ENCODE measurements at places on chromosomes 16 and 17.

- DNase-seq, result peak; percentile 64
These were observed 6.9 kb downstream of the PHOSPHO1 start for GRCh38 chr17:49223517-49224197.

DNA sequence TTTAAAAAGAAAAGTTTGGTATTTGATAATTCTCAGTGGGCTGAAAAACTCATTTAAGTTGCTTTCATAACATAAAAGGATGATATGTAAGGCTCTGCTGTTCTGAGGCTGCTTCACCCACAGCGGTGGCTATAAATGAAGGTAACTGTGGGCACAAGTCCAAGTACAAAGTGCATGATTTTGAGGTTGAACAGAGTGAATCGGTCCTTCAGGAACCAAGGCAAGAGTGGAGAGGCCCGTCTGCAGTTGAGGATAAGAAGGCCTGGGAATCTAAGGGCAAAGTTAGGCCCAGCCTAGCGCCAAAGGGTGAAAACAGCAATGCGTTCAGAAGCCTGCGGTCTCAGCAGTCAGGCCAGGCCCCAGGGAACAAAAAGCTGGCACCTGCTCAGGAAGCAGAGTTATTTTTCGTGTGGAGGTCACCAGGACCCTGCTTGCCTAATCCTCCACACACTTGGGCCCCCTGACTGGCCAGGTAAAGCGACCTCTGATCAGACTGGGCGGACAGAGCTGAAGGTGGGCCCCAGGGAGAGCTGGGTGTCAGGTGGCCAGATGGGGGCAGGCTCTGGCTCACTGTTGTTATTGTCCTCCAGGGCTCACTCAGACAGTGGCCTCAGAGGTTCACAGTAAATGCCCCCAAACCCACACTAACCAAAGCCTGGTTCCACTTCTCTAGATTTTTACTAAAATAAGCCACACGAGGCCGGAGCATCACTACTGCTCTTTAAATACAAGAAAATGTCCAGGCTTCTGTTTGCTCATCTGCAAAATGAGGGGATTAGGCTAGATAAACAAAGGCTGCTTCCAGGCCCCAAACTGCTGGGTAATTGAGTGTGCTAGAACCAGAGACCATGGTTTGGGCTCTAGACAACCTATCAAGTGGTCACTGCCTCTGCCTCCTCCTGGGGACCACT is 46.5 kb downstream of the TEX2 start:
- DNase-seq, result no peak

- DNase-seq, result no peak
These were observed 94.5 kb downstream of the PCTP start for GRCh38 chr17:55845385-55845784.

DNA sequence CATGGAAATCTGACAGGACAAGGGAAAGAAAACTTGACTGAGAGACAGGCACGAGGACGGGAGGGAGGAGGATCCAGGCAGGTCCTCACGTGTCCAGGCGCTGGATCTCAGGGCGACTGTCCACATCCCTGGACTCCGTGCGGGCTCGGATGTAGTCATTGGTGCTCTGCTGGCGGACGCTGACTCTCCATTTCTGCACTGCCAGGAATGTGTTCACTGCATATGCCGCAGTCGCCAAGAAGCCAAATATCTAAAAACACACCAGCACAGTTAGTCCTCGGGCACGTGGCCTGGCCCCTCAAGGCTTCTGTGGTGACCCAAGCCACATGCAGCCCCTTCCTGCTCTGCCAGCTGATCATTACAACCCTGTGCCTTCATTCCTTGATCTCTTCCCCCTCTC is 17.5 kb downstream of the CMTM3 start:
- no peak for DNase-seq

DNA sequence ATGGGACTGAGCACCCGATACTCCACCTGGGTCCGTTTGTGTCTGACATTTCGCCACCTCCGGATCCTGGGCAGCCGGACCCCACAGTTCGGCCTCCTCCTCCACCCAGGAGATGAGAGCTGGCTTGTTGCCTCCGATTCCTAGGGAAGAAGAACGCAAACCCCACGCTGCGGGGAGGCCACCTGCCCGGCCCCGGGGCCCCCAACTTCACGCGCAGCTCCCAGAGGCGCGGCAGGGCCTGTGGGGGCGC is 542 bp downstream of the ZNF764 start:
- no peak for DNase-seq

DNA sequence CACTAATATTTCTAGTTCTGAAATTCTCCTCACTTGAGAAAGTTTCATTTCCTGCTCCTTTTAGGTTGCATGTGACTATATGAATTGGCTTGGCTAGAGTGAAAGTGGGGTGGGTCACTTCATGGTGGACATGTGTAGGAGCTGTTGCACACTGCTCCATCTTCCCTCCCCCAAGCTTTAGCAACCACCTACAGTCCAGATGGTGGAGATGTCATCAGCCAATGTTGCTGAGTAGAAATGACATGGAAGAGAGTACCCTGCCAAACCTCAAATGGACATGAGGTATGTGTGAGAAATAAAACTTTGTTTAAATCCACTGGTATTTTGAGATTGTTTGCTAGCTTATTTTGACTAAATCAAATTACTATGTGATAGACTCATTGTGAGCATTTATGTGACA is 281.5 kb downstream of the CA10 start:
- DNase-seq, result no peak

DNA sequence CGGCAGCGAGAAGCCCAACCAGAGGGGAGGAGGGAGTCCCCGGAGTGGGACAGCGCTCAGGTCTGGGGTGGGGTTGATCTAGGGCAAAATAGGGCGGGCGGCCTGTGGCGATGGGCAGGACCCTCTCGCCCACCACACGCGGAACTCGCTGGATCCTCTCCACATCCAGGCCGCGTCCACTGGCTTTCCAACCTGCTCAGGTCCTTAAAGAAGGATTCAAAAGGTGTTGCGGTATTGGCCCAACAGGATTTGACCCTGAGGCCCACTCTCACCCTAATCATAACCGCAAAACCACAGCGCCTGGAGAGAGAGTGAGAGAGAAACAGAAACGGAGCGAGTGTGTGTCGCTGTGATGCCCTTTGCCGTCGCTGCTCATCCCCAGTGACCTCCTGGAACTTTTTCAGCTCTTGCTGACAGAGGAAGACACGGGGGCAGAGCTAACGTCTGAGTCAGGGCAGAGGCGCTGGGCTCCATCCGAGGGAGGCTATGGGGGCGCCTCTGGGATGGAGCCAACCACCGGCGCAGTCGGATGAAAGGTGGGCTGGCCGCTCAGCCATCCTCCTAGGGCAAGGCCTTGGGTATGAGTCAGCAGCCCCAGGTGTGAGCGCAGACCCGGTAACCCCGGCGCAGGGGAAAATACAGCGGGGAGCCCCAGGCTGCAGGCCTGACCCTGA is 16.7 kb upstream of the OR1F1 start:
- no peak for DNase-seq

DNA sequence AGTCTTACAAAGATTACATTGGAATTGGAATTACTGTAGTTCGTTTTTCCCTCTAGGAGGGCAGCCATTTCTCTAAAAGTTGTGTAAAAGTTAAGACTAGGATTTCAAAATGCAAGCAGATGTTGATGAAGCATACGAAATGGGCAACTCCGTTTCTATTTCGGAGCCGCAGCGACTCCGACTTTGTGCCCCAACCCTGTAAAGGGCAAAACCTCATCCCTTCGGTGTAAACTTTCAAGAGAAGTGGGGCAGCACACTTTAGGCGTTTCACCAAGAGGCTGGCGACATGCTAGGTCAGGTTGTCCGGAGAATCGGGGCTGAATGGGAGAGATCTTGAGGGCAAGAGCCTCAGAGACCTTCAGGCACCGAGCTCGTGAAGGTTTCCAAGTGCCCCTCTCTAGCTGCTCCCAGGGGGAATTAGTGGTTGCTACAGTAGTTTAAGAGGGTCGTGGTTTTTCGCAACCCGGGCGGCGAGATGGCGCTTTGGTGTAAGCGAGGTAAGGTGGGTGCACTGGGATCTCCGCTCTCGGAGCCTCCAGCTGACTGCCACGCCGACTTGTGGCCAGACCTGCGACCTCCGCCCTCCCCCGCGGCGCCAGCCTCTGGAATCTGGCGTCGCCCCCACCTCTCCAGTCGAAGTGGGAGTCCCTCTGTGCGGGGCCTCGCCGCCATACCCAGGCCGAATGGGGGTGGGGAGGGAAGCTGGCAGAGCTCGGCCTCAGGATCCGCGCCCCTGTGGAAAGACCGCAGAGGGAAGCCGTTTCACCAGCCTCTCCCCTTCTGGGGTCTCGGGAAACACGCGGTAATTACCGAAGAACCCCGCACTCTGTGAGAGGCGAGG is 1.0 kb upstream of the HEXIM2 start:
- peak; percentile 70 for DNase-seq

GRCh38 chr16:53523971-53524548 is 21.1 kb upstream of the AKTIP start:
- DNase-seq, result no peak

DNA sequence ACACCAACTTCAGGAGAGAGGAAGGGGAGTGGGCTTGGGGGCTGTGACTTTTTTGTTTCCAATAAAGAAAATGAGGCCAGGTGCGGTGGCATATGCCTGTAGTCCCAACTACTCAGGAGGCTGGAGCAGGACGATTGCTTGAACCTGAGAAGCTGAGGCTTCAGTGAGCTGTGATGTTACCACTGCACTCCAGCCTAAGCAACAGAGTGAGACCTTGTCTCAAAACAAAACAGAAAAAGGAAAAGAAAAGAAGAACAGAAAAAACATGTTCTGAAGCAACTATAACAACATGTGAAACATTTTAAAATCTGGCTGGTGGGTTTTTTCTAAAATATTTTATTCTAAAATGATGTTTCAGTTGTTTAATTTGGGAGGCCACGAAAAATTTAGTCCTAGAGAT is 554.0 kb upstream of the ZFHX3 start:
- DNase-seq, result no peak

GRCh38 chr17:17351901-17352781 is 49.0 kb downstream of the NT5M start:
- DNase-seq, result no peak

DNA sequence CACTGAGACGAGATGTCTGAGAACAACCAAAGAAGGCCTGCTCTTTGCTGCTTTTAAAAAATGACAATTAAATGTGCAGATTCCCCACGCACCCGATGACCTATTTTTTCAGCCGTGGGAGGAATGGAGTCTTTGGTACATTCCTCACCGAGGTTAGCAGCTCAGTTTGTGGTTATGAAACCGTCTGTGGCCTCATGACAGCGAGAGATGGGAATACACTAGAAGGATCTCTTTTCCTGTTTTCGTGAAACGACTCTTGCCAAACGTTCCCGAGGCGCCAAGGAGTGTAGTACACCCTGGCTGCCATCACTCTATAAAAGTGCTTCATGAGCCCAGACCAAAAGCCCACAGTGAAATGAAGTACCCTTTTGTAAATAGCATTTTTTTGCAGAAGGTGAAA is 87.8 kb downstream of the CRISPLD2 start:
- no peak for DNase-seq

DNA sequence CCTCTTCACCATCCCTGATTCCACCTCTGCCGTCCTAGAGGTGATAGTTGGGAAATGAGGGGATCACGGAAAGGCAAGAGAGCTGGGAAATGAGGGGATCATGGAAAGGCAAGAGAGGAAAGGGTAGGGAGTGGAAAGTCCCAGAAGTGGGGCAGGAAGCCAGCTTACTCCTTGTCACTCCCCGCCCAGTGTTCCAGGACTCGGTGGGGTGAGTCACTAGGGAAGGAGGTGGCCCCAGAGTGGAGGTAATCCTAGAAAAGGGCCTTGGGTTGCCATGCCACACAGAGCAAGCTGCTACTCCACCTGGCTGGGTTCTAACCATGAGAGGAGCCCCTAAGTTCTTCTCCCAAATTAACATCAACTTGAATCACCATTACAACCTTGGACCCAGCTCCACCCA is 14.8 kb downstream of the ALOXE3 start:
- DNase-seq, result no peak

GRCh38 chr17:73989671-73990070 is 213.8 kb upstream of the RPL38 start:
- no peak for DNase-seq

- DNase-seq, result no peak
These were observed 2.1 kb downstream of the KCNH4 start for GRCh38 chr17:42178817-42179216.

GRCh38 chr17:10294180-10294579 is 78.6 kb downstream of the MYH13 start:
- DNase-seq, result no peak

GRCh38 chr17:64126918-64127317 is 3.0 kb downstream of the ERN1 start:
- DNase-seq, result no peak

DNA sequence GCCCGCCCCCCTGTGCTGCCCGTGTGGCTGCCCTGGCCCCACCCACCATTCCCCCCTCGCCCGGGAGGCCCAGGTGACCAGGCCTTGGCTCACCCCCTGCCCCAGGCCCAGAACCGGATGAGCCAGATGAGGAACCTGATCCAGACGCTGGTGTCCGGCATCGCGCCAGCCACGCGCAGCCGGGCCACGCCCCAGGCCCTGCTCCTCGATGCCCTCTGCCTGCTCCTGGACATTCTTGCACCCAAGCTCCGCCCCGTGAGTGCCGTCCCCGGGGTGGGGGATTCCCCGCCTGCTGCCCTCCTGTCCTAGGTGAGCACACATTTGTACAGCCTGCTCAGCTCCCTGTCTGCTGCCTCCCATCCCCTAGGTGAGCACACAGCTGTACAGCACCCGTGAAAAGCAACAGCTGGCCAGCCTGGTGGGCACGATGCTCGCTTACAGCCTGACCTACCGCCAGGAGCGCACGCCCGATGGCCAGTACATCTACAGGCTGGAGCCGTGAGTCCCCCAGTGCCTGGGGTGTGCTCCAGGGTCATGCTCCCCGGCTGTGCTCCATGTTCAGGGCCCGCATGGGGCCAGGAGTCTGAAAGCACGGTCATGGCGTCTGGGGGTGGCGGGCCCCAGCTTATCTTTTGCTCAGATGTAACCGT is 4.8 kb downstream of the GNG13 start:
- peak; percentile 65 for DNase-seq

GRCh38 chr16:24988129-24988518 is 27.0 kb downstream of the ARHGAP17 start:
- DNase-seq, result no peak

- DNase-seq, result no peak
These were observed 44.4 kb downstream of the ACTG1 start for GRCh38 chr17:81468111-81468769.
